Stimulated activated CD8-positive, alpha-beta memory T cell treated with anti-CD3 and anti-CD28 coated beads, Interleukin-4, amount 100 ng/mL, for 48 hours (primary cell): ENCODE measurements at places on chromosomes 12 and 14.

DNA sequence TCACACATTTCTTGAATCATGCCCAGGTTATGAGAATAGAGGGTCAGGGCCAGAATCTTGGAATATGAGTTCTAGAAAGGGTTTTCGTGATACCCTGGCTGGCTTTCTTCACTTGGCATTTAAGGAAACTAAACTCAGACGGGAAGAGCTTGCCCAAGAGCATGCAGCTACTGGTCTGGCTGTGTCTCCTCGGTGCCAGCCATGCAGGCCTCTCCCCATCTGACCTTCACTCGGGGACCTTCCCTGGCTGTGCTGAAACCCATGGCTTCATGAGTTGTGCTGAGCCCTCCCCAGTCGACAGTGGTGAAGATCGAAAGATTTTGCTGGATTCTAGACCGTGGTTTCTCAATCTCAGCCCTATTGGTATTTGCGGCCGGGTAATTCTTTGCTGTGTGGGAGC is 38.0 kb downstream of the FOXN3 start:
- DNase-seq = no peak

DNA sequence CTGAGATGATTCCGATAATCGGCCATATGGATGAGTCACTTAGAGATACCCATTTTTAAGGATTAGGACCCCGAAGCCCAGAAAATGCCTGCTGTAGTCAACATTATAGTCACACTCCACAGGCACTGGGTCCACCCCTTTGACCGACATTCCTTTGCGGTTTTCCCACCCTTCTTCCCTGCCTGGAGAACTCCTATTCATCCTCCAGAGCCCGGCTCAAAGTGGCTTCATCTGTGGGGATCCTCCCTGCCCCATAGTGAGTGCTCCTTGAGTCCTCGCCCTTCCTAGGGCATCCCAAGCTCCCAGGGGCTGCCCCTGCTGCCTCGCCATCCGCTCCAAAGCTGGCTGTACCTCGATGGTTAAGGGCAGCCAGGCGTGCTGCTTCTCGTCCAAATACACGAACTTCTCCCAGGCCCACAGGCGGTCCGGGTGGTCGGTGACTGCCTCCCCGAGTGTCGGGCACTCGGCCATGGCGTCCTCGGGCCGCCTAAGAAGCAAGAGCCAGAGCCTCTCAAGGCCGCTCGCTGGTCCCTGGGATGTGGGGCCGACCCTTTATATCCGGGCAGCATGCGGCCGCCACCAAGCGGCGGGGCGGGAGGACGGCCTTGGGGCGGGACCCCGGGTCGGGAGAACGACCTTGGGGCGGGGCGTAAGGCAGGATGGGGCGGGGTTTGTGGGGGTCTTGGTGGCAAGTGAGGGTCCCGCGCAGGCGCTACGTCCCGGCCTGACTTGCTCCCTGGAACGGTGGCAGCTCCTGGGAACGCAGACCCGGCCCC is at the start of gene TCL1A:
TSS of gene TCL1A (minus strand) at position 530 of the 776 bp plus-strand sequence. CDS start at position 471, 59 bp downstream.
- DNase-seq = no peak

GRCh38 chr12:2265461-2266167 is 212.8 kb downstream of the CACNA1C start:
- DNase-seq = no peak

DNA sequence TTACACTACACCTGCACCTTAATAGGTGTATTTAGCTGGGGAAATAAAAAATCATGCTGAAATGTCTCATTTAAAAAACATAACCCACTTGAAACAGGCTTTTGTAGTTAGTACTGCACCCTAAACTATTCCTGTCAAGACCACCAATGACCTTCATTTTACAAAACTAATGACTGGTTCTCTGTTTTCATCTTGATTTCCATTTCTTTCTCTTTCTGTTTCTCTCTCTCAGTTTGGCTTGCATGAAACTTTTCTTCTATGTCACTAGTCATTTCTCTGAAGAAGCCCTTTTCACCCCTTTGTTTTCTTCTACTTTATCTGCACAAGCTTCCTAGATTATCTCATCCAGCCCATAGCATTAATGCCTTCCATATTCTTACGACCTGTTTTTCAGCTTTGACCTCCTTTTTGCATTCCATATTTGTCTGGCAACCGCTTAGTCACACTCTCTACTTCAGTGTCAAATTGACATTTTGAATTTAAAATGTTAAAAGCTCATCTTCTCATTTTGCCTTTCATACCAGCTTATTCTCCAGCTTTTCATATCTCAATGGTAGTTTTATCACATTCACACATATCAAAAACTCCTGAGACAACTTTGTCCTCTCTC is 32.7 kb upstream of the KLRF1 start:
- DNase-seq = no peak

GRCh38 chr14:30355431-30355913 is 203.5 kb upstream of the G2E3 start:
- DNase-seq = peak; percentile 27

GRCh38 chr14:21352587-21352986 is 31.2 kb downstream of the SUPT16H start:
- no peak for DNase-seq

GRCh38 chr12:9694241-9694640 is 24.7 kb downstream of the CLEC2D start:
- no peak for DNase-seq

DNA sequence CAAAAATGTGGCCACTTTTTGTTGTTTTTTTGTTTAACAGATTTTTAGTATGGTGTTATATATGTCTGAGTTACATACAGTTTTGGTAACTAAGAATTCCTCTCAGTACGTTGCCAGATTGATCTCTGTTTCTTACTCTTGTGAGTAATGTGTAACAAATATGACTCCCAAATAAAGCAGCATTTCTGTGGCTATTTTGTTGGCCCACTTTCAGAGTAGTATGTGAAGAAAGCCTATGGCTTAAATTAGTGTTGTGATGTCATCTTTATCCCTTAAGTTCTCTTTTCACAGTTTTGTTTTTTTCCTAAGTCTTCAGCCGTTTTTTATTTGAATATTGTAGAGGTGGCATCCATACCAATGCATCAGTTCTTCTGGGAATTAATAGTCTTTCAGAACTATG is 10.7 kb downstream of the PCNX4 start:
- no peak for DNase-seq

DNA sequence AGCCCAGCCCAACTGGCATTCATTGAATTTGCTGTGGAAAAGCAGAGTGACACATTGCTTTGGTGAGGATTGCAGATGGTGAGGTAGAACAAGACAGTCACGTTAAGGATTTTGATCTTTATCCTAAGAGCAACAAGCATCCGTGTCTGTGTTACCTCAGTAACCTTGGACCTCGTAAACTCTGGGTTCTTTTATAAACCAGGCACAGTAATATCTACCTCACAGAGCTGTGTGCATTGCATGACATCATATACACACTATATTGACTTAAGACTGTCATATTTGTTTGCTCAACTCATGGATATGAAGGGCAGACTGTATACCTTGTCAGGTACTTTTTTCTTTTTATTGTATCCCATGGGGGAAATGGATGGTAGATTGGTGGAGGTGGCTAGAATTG is 156.2 kb downstream of the ETV6 start:
- no peak for DNase-seq

DNA sequence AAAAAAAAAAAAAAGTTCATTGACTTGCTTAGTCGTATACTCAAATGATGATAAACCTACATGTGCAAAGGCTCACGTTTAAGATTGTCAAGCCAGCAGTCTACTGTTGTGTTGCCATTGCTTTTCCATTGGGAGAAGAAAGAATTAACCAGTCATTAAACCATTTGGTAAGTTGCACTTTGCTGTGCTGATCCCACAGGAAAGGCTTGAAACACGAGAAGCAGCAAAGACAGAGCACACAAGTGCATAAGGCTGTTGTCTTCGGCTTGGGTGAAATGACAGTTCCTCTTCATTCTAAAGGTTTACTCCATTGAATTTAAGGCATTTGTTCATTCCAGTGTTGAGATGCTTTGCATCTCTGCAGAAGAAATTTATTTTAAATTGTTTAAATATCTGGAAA is 50.1 kb downstream of the ZC3H14 start:
- no peak for DNase-seq

GRCh38 chr14:90287791-90288190 is 31.4 kb downstream of the PSMC1 start:
- no peak for DNase-seq

- DNase-seq = no peak
These were observed 84.7 kb upstream of the RFX4 start for GRCh38 chr12:106498056-106498455.

GRCh38 chr14:103880348-103881267 is 33.2 kb upstream of the PPP1R13B start:
- DNase-seq = peak; percentile 38

DNA sequence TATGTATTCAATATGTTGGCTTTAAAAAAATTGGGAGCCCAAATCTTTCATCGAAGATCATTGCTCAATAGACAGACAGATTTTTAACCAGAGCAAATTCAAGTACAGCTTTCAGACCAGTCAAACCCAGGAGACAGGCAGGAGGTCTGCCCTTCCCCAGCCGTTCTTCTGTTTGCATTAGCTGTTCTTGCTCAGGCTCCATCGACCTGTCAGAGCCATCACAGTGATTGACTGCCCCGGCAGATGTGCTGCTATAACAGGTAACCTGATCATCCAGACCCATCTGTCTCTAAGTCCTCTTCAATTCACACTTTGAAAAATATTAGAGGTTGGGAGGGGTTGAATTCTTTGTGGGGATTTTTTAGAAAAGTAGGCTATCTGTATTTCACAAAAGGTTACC is 453.5 kb downstream of the FOXG1 start:
- no peak for DNase-seq

- peak; percentile 33 for DNase-seq
These were observed 1.6 kb downstream of the OAS3 start for GRCh38 chr12:112939761-112940381.

DNA sequence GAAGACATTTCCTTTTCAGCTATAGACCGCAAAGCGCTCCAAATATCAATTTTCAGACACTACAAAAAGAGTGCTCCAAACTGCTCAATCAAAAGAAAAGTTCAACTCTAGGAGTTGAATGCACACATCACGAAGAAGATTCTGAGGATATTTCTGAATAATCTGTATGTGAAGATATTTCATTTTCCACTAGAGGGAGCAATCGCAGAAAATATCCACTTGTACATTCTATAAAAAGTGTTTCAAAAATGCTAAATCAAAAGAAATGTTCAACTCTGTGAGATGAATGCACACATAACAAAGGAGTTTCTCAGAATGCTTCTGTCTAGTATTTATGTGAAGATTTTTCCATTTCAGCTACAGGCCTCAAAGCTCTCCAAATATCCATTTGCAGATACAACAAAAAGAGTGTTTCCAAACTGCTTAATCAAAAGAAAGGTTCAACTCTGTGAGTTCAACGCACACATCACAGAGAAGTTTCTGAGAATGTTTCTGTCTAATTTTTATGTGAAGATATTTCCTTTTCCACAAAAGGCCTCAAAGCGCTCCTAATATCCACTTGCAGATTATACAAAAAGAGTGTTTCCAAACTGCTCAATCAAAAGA is 643.8 kb upstream of the ALG10B start:
- no peak for DNase-seq

GRCh38 chr14:20679907-20680306 is 4.5 kb upstream of the RNASE4 start:
- peak; percentile 40 for DNase-seq

GRCh38 chr12:54227376-54227775 is 38.6 kb upstream of the SMUG1 start:
- DNase-seq = no peak

DNA sequence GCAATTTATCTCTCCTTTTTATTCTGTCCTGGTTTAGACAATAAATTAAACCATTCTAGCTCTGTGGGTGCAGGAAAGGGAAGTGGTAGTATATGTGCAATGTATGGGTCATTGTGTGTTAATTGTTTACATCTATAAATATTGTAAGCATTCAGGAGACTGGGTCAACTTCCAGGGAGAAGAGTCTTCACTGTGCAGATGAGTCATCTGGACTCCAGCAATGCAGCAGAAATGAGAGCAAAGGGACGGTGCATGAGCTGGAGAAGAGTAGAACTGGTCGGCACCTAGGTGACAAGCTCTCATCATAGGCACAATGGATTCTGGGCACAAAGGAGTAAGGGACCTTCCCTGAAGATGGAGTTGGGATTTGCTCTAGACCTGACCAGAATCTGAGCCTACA is 211.1 kb upstream of the DAAM1 start:
- no peak for DNase-seq

GRCh38 chr12:13171921-13172859 is 24.3 kb upstream of the EMP1 start:
- DNase-seq = no peak

GRCh38 chr14:102344485-102344884 is 18.2 kb downstream of the CINP start:
- no peak for DNase-seq

- no peak for DNase-seq
These were observed 6.7 kb downstream of the IFFO1 start for GRCh38 chr12:6548966-6549683.

- DNase-seq = no peak
These were observed 471.4 kb downstream of the ETNK1 start for GRCh38 chr12:23096321-23096720.
